ENCODE measurements at places on chromosomes 5 and 9.
A peak's percentile ranks its signal among the peaks of the same experiment; 100 is the strongest.

- ATAC-seq = no peak
Observed at GRCh38 chr9:21682981-21683380, 119.5 kb upstream of the MTAP start.

DNA sequence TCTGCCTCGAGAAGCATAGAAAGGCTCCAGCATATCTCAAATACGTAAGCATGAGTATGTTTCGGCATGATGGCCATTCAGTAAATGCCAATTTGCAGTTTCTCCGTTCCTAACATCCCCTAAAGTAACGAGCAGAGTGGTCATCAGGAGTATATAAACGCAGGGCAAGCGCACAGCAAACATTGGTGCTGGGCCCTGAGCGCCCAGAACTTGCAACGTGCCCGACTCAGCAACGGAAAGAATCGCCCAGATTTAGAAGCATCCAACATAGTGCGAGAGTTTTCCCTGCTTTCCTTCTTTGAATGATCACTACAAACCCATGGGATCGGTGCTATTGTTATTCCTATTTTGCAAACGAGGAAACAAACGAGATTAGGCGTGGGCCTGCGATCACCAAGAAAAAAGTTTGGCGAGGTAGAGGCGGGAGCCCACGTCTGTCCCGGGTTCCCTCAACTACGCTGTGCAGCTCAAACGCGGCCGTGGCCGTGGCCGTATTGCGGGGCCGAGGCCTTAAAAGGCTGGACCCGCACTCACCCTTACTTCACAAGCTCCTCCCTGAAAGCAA lies 505 bp downstream of the RPS14 start:
- peak; percentile 42 for ATAC-seq

DNA sequence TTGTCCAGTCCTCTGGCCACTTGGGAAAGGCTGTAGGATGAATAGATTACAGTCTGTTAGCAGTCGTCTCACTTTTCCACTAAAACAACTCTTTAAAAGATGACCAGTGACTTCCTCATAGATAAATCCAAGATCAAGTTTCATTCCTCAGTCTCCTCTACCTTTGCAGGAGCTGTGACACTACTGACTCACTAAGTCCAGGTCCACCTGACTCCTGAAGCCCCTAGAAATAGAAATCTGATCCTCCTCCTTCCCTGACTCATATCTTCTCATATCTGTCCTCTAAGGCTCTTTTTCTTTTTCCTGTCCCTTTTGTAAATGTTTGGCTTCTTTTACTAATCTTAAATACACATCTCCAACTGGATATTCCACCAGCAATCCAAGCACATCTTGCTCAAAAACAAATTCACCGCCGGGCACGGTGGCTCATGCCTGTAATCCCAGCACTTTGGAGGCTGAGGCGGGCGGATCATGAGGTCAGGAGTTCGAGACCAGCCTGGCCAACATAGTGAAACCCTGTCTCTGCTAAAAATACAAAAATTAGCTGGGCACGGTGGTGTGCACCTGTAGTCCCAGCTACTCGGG lies 2.6 kb downstream of the CCDC125 start:
- ATAC-seq = no peak

GRCh38 chr5:53327811-53328334 lies 152.6 kb upstream of the FST start:
- ATAC-seq = no peak

DNA sequence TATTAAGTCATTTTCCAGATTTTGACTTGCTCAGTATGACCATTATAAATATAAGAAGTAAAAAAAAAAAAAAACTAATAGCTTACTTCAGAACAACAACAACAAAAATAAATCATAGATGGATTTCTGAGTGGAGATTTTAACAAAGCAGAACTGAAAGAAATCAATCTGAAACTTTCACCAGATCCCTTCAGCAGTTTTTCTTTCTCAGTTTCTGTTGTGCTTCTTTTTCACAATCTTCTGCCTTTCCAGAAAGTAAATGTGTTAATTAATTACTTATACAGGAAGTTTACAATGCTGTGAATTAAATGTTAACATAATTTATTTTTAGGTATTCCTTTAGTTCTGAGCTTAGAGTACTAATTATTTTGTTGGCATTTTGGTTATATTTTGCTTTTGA lies 73.5 kb downstream of the CHSY3 start:
- ATAC-seq = no peak

DNA sequence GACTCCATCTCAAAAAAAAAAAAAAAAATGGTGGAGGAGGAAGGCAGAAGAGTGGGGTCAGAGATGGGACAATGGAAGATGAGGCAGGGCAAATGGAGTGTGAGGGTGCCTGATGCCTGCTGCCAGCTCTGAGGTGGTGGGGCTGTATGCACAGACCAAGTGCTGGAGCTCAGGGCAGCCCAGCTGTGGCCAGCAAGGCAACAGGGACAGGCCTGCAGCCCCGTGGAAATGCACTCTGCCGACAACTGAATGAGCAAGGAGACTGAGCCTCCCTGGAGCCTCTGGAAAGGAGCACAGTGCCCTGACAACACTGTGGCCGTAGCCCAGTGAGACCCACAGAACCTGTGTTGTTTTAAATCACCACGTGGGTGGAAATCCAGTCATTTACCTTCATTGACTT lies 22.9 kb upstream of the SMIM32 start:
- no peak for ATAC-seq

DNA sequence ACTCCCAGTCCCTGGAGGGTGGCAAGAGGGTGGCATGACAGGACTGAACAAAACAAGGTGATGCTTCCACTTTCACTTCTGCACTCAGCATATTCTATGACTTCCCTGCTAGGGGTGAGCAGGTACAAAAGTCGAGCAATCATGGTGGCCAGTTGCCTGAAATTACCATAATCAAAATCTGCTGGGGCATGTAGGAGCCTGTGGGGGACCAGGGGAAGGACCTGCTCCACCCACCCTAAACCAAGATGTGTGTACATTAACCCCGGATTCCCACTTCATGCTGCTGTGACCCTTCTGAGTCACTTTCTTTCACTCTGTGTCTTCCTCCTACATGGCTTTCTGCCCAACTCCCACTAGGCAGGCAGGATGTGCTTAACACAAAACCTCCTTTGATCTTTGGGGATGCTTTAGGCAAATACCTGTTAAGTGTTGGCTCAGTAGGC lies 73.3 kb upstream of the PHF24 start:
- ATAC-seq = peak; percentile 17

DNA sequence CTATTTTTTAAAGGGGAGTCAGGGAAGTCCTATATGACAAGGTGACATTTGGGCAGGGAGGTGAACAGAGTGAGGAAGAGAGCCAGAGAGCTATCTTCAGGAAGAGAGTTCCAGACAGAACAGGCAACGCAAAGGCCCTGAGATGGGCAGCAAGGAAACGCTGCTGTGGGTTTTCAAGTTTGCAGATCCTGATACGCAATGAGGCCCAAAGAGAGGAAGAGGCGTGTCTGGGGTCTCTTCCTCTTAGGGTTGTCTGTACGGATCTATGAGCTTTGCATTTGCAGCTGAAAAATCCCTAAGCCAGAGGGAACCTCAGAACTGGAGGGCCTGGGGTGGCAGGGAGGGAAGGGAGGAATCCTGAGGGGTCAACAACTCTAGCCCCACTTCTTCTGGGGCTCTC lies 13.6 kb downstream of the FAT2 start:
- no peak for ATAC-seq

DNA sequence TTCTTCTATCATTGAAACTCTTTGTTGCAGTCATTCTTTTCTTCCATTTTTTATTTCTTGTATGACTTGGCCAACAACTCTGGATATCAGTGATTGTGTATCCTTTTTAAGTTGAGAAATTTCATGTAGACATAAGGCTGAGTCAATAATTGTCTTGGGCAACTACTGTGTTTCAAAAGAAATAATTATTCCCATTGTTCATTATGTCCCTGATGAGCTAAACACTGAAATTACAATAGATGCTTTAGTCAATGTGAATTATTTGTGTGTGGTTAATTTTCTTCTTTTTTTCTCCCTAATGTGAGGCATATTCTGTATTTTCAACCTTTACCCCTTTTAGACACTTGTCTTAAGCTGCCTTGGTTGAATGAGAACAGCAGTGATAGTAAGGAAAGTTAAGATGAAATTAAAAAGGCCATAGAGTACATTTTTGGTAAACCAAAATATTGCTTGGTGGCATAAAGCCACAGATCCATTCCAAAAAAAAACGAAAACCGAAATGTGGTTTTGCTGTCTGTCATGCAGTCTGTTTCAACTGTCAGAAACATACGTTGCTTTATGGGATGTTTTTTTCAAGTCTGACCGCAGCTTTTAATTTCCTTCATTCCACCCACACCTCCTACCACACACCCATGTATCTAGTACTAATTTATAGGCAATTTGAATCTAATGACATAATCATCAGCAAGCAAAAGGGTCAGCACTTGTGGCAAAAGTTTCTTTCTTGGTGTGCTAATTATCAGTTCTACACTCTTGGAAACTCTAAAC lies 21.1 kb downstream of the TLE4 start:
- ATAC-seq = peak; percentile 76

GRCh38 chr5:135130261-135131215 lies 96.5 kb upstream of the PITX1 start:
- no peak for ATAC-seq

DNA sequence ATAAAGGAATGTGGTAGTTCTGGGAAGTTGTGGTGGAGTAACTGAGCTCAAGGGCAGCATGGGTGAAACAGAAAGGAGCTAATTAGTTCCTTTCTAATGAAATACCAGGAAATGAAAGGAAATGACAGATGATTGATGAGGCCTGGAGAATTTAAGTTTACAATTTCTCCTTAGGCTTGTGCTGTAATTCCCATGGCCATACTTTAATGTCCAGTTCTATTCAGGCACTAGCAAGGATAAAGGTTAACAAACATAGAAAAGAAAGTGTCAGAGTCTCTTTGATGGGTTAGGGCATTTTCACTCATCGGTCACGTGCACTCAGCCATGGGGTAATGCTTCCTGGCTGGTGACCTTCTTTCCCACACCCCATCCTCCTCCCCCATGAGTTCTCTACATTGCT lies 70.3 kb downstream of the CTSL start:
- ATAC-seq = no peak

GRCh38 chr9:124869986-124870560 lies 8.1 kb downstream of the ARPC5L start:
- ATAC-seq = peak; percentile 73

GRCh38 chr9:72006501-72006900 lies 53.9 kb downstream of the C9orf57 start:
- no peak for ATAC-seq

DNA sequence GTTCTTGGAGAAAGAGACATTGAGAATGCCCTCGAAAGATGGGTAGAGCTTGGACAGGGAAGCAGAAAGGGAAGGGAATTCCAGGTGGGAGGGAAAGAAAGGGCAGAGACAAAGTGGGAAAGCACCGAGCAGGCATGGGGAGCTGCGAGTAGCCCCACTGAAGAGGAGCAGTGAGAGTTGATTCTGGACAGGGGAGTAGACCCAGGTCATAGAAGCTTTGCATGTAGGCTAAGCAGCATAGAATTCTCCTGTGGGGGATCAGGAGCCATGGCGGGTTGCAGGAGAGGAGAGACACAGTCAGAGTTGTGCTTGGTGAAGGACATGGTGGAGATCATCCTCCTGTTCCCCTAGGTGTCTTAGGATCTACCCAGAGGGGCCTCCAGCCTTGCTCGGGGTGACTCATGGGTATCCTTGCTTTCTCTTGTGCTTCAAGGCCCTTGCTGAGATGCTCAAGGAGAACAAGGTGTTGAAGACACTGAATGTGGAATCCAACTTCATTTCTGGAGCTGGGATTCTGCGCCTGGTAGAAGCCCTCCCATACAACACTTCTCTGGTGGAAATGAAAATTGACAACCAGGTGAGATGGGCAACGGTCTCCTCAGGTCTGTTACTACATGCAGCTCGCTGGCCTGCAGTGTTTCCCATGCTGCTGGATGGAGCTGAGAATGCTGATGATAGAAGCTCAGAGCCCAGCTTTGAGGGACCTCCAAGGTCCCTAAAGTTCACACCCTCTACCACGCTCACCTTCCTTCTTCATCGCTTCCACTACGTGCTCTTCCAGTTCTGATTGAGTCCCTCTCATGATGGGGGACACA lies 64.5 kb downstream of the TSTD2 start:
- no peak for ATAC-seq

- ATAC-seq = no peak
Observed at GRCh38 chr5:177301503-177302165, 1.9 kb downstream of the RAB24 start.

- ATAC-seq = no peak
Observed at GRCh38 chr5:170633235-170634081, 129.6 kb downstream of the KCNIP1 start.

- ATAC-seq = no peak
Observed at GRCh38 chr9:125141251-125141650, 2.1 kb downstream of the SCAI start.

DNA sequence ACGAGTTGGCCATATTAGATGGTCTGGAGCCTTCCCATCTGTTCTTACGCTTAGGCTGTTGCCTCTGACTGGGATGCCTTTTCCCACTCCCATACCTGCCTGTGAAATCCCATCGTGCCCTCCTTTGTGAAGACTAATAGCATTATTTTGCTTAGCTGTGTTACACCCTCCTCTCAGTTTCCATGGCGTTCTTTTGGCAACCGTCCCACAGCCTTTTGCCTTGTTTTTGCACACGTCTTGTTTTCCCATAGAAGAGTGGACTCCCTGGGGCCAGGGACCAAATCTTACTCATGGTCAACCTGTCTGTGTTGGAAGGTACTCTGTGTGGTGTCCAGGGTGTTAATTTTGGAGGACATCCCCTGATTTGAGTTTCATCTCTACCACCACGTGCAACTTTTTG lies 242.1 kb downstream of the HSPA4 start:
- no peak for ATAC-seq

GRCh38 chr9:87909310-87910041 lies 8.3 kb upstream of the SPATA31C1 start:
- ATAC-seq = no peak

DNA sequence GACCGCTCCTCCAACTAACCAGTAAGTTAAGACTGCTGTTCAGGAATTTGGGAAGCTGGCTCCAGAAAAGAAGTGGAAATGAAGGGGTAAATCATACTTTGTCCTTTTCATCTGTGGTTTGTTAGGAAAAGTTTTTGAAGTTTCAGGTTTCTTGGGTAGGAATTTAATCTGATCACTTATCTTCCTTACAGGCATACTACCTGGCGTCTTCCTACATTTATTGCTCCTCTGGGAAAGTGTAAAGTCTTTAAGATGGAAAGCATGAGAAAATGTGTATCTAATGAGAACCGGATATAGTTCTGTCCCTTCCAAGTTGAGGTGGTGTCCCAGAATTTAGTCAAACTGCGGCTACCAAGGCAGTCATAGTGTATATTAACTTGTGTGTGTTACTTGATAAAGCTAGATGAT lies 1.3 kb downstream of the RASA1 start:
- ATAC-seq = no peak

GRCh38 chr9:75891277-75891741 lies 836 bp downstream of the PCSK5 start:
- ATAC-seq = no peak

DNA sequence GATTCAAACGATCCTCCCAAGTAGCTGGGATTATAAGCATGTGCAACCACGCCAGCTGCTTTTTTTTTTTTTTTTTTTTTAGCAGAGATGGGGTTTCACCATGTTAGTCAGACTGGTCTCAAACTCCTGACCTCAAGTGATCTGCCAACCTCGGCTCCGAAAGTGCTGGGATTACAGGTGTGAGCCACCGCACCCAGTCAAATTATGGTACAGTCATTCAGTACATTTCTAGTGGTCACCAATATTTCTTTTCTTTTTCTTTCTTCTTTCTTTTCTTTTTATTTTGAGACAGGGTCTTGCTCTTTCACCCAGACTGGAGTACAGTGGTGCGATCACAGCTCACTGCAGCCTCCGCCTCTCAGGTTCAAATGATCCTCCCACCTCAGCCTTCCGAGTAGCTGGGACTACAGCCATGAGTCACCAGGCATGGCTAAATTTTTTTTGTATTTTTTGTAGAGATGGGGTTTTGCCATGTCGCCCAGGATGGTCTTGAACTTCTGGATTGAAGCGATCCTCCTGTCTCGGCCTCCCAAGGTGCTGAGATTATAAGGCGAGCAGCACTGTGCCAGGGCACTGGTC lies 25.4 kb upstream of the DCP2 start:
- ATAC-seq = peak; percentile 86
